Type B pancreatic cell (in vitro differentiated cells): ENCODE measurements at places on chromosomes 4 and X. TPM values are rescaled to one million over a fixed set of nuclear protein-coding genes. Genes with fewer than 3 reads are reported as not detected.

Gene POU4F2
- total RNA-seq: 0.19 TPM in 2 replicates

Gene VEGFC
- 2.2 and 3.2 TPM in 2 replicates for total RNA-seq

Gene PPM1K
- 23.2 and 24.8 TPM in 2 replicates for total RNA-seq

Gene SPANXN4
- not detected in 2 replicates for total RNA-seq

Gene MSANTD1
- 1.4 TPM in 2 replicates for total RNA-seq

GRCh38 chr4:64846417-64846816, 437.2 kb upstream of the TECRL start:
- DNase-seq: no peak

DNA sequence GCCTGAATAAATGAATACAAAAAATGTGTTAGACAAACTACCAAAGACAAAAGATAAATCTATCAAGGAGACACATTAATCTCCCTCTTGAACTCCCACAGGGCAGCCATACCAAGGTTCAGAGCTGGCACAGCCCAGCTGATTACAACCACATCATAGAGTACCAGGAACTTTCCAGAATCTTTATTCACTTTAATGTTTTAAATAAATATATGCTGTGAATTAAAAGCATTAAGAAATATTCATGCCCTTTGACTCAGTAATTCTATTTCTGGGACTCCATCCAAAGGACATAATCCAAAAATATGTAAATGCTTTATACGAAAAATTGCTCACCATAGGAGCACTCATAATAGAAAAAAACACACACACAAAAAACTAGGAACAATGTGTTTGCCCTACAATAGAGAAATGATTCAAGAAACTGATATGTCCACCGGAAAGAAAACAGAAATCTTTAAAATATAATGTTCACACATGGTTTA, 126.0 kb downstream of the LDB2 start:
- no peak for DNase-seq

GRCh38 chr4:1056671-1057402, 45.4 kb downstream of the FGFRL1 start:
- no peak for DNase-seq

DNA sequence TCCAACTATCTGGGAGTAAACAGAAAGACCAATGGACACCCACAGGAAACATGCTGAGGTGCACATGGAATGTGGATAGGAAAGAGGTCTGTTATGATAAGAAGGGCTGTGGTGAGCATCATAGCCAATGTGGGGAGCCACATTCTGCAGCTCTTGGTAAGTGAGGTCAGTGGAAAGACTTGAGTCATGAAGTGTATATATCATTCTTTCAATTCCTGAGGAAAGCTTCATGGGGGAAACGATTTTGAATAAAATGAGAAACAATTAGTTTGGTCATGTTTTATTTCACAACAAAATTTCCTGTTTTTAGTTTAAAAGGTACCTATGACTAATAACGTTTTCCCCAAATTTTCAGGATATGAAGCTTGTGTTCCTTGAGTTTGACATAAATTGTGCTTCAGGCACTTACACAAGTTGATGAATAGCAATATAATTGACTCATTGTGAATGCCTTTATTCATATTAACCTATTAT, 41.4 kb upstream of the RASSF6 start:
- DNase-seq: no peak

- DNase-seq: no peak
Observed at GRCh38 chr4:41887821-41888686, 47.2 kb upstream of the TMEM33 start.

- no peak for DNase-seq
Observed at GRCh38 chrX:18617407-18617750, 54.5 kb downstream of the RS1 start.

GRCh38 chr4:123380728-123381716, 15.6 kb upstream of the SPRY1 start:
- no peak for DNase-seq

GRCh38 chr4:185840201-185840600, 28.2 kb upstream of the SORBS2 start:
- DNase-seq: no peak

GRCh38 chrX:38045538-38046096, 39.3 kb downstream of the SYTL5 start:
- DNase-seq: no peak

DNA sequence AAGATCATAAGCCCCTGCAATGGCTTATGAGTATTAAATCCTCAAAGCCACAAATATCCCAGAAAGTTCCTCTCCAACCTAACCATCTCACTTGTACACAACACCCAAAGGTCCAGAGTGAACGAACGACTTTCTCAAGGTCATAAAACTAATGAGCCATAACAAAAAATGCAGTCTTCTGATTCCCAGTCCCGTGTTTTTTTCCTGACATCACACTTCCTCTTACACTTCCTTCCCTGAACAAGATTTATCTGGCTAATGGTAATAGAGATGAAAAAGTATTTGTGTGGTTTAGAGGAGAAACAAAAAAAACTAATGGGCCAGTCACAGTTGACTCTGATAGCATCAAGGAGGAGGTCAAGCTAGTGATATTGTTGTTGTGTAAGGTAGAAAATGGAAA, 99.5 kb upstream of the KLHL13 start:
- no peak for DNase-seq

DNA sequence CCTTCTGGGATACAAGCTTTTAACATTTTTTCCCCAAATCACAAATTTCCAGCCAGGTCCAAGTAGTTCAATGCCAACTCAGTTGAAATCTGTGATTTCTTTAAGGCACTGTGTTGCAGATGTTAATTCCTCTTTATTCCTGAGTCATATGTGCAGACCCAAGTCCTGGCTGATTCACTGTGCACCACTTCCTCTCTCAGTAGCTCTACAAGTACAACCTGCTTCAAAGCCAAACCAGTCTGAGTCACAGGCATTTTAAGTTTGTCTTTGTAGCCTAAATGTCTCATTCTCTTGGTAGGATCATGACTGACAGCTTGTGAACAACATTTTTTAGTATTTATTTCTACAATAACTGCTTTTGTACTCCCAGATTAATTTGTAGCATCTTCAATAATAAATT, 165.6 kb upstream of the S100G start:
- no peak for DNase-seq

DNA sequence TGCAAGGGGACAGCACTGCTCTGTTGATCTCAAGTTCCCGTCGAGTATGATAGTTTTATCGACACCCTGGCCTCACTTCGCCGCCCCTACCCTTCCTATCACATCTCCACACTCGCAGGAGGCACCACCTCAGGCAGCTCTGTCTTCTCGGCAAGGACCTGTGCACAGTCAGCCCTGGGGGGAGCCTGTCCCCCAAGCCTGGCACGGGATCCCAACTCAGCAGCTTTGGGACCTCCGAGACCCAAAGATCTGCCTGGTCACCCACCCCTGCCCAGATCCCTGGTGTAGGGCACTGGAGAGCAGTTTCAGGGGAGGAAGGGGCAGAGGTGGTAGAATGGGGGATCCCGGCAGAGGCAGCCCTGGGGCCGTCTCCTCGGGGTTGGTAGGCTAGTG, 18.0 kb upstream of the UBA1 start:
- no peak for DNase-seq

DNA sequence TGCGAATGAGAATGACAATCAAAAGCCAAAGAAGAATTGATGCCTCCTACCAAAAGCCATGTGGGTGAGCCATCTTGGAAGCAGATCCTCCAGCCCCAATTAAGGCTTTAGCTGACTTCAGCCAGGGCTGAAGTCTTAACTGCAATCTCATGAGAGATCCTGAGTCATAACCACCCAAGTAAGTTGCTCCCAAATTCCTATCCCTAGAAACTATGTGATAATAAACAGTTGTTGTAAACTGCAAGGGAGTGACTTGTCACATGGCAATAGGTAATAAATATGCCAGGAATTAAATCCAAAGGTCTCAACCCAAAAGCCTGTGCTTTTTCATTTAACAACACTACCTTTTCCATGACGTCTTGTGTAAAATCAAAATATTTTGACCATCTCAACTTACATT, 154.2 kb upstream of the TBL1X start:
- DNase-seq: no peak
